ENCODE measurements at places on chromosomes 6 and 20.
A peak's percentile ranks its signal among the peaks of the same experiment; 100 is the strongest.

DNA sequence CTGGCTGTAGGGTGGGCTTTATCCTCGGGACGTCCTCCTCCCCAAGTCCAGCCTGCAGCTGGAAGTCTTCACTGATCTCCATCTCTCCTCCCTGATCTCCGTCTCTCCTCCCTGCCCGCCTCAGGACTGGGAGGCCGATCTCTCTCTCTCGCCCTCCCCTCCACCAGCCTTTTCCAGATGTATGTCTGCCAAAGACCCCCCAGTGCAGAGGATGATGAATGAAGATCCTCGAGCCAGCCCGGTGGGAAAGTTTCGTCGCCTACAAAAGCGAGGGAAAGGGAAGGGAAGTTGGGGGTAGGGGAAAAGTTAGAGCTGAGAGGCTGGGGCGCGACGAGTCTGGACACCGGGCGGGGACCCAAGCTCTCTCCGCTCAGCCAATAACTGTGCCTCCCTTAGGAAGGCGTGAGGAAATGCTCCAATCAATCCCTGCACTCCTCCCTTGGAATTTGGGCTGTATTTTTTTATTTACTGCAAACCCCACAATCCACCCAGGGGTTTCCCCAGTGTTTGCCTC lies 595 bp upstream of the SRF start:
- H3K27ac ChIP-seq, result peak overlapping the region; percentile 100
- DNase-seq, result peak; percentile 89
- H3K36me3 ChIP-seq, result peaks cover 6% of the 10 kb centered on the region
- no peaks in the 10 kb centered on the region for H3K27me3 ChIP-seq

DNA sequence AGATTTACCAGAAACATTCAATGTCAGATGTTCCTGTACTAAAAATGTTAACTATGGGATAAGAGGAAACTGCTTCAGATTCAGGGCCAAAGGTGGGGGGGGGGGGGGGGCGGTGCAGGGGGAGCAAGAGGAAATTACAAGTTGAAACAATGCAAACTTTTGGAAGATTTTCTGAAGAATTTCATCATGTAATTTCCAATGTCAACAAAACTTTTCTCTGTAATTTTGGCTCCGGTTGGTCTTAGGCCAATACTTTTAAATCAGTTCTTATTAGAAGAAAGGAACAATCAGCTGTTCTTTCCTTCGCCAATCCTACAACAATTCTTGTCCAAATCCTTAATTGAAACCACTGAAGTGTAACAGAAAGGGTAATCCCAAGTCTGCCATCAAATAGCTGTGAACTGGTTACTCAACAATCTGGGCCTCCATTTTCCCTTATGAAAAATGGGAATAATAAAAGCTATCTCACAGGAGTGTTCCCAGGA lies 13.1 kb downstream of the UQCC1 start:
- H3K4me1 ChIP-seq, result peaks cover 44% of the 10 kb centered on the region
- H3K4me3 ChIP-seq, result no peak overlapping the region
- DNase-seq, result no peak
- H3K27me3 ChIP-seq, result no peaks in the 10 kb centered on the region

DNA sequence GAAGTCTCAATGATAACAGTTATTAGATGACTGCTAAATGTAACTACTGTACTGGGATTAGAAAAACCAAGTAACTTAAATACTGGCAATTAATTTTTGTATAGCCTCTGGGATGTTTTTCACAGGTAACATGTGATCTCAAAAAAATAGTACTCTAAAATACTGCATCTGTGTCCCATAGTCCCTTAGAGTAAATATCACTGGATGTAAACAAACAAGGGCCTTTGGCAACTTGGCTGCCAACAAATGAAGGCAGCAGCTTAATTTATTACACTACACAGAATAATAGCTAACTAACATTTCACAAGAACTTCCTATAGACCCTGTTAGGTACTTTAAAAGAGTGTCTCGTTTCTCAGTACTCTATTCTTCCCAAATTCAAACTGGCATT lies 14.0 kb downstream of the ARHGAP18 start:
- H3K27me3 ChIP-seq, result no peaks in the 10 kb centered on the region
- H3K4me1 ChIP-seq, result no peaks in the 10 kb centered on the region
- no peak for DNase-seq
- H3K27ac ChIP-seq, result no peak overlapping the region
- H3K4me3 ChIP-seq, result no peak overlapping the region

- DNase-seq, result no peak
- H3K36me3 ChIP-seq, result no peaks in the 10 kb centered on the region
- no peaks in the 10 kb centered on the region for H3K4me1 ChIP-seq
- H3K4me3 ChIP-seq, result no peak overlapping the region
- no peaks in the 10 kb centered on the region for H3K27me3 ChIP-seq
Measured at GRCh38 chr6:97095311-97095850, 170.9 kb downstream of the KLHL32 start.

GRCh38 chr6:110971468-110971867 lies 10.4 kb upstream of the RPF2 start:
- H3K4me1 ChIP-seq, result no peaks in the 10 kb centered on the region
- H3K27me3 ChIP-seq, result no peaks in the 10 kb centered on the region
- H3K36me3 ChIP-seq, result peaks cover 16% of the 10 kb centered on the region
- H3K27ac ChIP-seq, result no peak overlapping the region
- DNase-seq, result no peak
- H3K4me3 ChIP-seq, result no peak overlapping the region

- H3K27ac ChIP-seq, result peak overlapping the region; percentile 94
- H3K4me3 ChIP-seq, result peak overlapping the region; percentile 69
Measured at GRCh38 chr20:2469991-2470422, 582 bp downstream of the SNRPB start.

DNA sequence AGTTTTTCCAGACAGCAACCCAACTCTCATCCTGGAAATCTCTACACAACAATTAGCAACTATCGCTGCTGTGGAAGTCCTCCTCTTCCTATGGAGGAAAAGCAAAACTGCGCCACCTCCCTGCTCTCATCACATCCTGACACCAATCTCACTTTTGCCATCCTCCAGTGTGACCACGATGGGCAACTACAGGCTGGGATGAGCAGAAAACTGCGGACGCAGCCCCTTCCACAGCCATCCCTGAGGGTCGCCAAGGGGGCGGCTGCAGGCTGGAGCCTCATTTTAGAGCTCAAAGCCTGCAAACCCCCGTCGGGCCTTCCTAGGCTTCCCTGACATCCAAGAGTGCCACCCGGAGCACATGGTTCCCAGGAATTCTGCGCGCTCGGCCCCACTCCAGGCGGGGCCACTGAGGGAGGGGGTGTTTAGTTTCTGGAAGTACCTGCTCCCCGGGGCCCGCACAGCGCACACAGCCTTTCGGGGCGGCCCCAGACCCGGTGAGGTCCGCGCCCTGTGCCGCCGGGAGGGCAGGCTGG lies 1.2 kb downstream of the TCFL5 start:
- H3K36me3 ChIP-seq, result peaks cover 7% of the 10 kb centered on the region
- H3K4me3 ChIP-seq, result peak overlapping the region; percentile 19
- H3K27me3 ChIP-seq, result no peaks in the 10 kb centered on the region
- no peaks in the 10 kb centered on the region for H3K4me1 ChIP-seq

GRCh38 chr6:52718550-52718949 lies 44.7 kb downstream of the GSTA2 start:
- H3K27ac ChIP-seq, result no peak overlapping the region
- DNase-seq, result no peak
- no peak overlapping the region for H3K4me3 ChIP-seq

- no peaks in the 10 kb centered on the region for H3K27me3 ChIP-seq
- no peak overlapping the region for H3K27ac ChIP-seq
- DNase-seq, result no peak
Measured at GRCh38 chr20:19008497-19008896, 194.9 kb downstream of the SCP2D1 start.

GRCh38 chr6:100509101-100509500 lies 44.4 kb upstream of the SIM1 start:
- H3K36me3 ChIP-seq, result peaks cover 34% of the 10 kb centered on the region
- H3K4me1 ChIP-seq, result peaks cover 6% of the 10 kb centered on the region
- H3K4me3 ChIP-seq, result no peak overlapping the region

DNA sequence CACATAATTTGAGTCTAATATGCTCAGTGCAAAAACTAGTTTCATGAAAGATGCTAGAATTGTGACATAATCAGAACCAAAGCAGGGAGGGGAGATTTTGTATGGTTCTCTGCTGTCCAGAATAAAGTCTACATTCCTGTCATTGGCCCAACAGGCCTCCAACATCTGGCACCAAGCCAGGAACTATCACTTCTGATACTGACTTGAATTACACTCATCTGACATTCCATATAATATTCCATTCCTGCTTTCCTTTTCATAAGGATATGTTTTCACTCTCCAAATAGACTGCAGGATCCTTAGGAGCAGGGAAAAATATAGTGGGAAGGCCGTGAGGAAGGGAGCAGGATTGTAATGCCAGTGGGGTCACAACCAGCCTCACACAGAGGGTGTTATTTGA lies 84.6 kb upstream of the BTN3A2 start:
- H3K4me1 ChIP-seq, result no peaks in the 10 kb centered on the region
- no peaks in the 10 kb centered on the region for H3K27me3 ChIP-seq

DNA sequence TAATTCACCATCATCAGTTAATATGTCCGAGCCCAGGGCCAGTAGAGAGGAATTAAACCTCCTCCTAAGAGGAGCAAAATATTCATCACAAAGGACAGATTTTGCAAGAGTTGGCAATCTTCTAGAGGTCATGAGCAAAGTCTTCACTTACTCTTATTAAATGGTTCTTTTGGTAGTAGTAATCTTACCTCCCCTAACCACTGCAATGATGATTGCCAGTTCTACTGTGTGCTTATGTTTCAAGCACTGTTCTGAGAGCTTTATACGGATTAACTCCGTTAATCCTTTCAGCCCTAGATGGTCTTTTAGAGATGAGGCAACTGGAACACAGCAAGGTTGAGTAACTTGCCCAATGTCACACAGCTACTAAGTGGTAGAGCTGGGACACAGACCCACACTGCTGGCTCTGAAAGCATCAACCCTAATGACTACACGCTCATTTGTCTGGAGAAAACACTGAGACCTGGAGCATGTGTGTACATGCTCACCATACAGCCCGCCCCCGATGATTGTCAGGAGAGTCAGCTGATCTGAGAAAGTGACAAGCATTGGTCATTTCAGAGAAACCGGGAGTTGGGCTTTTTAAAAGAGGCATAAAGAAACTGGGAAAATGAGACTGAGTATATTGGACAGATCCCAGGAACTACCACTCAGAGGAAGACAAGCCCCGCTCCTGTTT lies 276.0 kb downstream of the NRN1 start:
- H3K27me3 ChIP-seq, result no peaks in the 10 kb centered on the region
- no peak overlapping the region for H3K4me3 ChIP-seq
- H3K4me1 ChIP-seq, result no peaks in the 10 kb centered on the region
- no peaks in the 10 kb centered on the region for H3K36me3 ChIP-seq

DNA sequence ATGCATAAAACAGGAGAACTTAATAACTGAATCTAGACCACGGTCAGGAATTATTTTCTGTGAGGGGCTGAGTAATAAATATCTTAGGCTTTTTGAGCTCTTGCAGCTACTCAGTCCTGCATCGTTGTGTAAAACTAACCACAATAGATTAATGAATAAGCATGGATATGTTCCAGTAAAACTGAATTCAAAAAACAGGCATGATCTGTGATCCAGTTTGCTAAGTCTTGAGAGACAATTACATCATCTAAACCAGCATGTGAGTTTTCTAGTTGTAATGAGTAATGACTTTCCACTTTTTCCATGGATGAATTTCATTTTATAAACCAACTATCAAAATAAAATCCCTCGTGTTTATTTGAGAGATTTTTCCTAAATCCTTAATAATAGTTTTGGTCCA lies 336.8 kb downstream of the RFPL4B start:
- no peaks in the 10 kb centered on the region for H3K27me3 ChIP-seq
- H3K27ac ChIP-seq, result no peak overlapping the region
- H3K36me3 ChIP-seq, result no peaks in the 10 kb centered on the region
- H3K4me1 ChIP-seq, result no peaks in the 10 kb centered on the region
- no peak for DNase-seq

DNA sequence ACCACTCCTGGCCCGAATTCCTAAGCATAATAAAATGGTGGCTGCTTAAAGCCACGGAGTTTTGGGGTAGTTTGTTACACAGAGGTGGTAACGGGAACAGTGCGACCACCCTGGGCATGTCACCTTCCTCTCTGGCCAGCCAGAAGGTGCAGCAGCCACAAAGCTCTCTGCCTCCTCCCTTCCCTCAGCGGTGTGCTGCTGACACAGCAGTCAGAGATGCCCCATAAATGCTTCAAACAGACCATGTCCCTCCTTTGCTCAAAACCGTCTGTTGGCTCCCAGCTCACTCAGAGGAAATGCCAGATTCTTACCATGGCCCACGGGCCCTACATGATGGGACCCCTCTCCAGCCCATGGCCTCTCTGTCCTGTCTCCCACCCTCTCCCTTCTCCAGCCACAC lies 12.1 kb upstream of the TCF15 start:
- no peaks in the 10 kb centered on the region for H3K27me3 ChIP-seq
- H3K36me3 ChIP-seq, result no peaks in the 10 kb centered on the region
- no peak for DNase-seq
- no peaks in the 10 kb centered on the region for H3K4me1 ChIP-seq
- H3K4me3 ChIP-seq, result no peak overlapping the region

GRCh38 chr6:39904946-39905639 lies 29.2 kb downstream of the MOCS1 start:
- H3K36me3 ChIP-seq, result peaks cover 17% of the 10 kb centered on the region
- no peak for DNase-seq
- no peaks in the 10 kb centered on the region for H3K4me1 ChIP-seq
- no peaks in the 10 kb centered on the region for H3K27me3 ChIP-seq
- H3K27ac ChIP-seq, result no peak overlapping the region

Data from right atrium auricular region (tissue), 2 donors.